SHP77 treated with DMSO at 0.1 percent for 48 hours (cell line): ENCODE measurements at places on chromosomes 3 and 15.

- peak; percentile 61 for DNase-seq
Measured at GRCh38 chr3:89108291-89108550, 800 bp downstream of the EPHA3 start.

DNA sequence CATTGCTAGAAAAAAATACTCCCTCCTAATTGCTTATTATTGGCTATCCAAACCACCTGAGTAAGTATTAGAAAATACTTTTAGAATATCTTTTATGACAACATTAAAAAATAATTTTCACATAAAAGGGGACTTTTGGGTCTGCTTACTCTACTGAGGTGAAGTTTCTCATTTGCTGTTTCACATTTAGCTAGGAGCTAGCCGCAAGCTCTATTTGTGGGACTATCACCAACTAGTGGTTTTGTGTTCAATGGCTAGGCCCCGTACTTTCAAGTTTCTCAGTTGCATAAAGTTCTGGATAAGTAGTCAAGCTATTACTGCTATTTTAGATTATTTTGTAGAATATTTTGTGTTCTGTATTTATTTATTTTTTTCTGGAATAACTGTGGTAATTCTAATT is 244.2 kb upstream of the SLITRK3 start:
- DNase-seq, result no peak

DNA sequence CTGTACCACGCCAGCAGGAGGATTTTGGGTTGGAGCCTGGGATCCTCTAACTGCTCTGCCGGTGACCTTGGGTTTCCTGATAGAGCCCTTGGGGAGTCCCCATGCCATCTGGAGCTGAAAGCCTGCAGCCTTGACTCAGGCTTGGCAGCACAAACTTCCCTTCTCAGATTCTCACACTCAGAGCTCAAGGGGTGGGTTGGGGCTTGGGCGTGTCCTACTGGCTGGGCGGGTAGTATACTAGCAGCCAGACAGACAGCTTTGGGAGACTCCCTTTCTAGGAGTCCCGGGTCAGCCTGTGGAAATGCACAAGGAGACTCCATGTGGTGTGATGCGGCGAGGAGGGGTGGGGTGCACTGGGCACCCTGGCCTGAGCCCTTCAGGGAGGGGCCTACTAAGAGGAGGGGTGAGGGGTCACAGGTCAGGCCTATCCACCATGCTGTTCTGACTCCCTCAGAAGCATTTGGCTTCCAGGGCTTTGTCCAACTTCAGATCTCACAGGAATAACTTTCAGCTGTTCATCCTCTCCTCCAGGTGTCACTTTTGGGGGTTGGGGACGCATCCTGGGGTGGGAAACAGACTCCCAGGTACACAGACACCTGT is 21.6 kb upstream of the PLXNA1 start:
- DNase-seq, result no peak

DNA sequence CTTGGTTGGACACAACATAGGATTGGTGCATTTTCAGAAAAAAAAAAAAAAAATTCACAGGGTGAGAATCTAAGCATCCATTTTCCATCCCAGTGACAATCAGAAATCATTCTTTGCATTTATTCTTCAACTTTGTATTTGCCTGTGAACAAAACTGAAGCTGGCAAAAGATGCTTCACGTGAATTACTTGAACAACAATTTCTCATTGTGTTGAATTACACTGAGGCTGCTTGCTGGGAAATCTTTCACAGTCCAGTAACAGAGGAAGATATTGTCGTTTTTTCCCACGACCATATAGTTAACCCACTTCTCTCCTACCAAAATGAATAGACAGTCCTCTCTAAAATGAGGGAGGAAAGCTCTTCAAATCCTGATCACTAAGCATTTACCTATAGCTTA is 4.3 kb upstream of the SLCO3A1 start:
- no peak for DNase-seq

- DNase-seq, result no peak
Measured at GRCh38 chr3:72582211-72582878, 265.9 kb downstream of the SHQ1 start.

- DNase-seq, result no peak
Measured at GRCh38 chr15:76865548-76865991, 39.6 kb downstream of the SCAPER start.

DNA sequence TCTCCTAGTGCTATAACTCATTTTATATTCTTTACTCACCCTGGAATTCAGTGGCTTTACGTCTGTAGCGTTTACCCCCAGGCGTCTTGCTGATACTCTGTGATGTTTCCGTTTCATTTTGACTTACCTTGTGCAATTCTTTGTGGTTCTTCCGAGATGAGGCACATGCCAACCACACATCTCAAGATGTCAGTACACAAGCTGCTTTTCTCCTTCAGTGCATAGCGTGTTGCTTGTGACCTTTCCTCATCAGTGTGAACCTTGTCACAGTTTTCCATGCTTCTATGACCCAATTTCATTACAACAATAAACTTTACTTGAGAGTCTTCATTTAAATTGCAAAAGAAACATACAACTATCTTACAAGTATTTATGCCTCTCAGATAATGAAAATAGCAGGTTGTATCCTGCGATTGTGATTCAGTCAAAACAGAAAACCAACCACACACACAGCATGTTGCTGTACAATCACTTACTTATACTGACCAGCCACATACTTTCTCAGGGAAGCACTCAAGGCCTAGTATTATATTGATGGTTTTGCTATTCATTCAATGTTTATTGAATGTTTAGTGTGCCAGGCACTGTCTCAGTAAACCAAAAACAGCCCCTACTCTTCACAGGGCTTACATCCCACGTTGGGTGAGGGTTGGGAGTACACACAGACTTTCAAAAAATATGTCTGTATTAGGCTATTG is 4.6 kb upstream of the TBL1XR1 start:
- no peak for DNase-seq

DNA sequence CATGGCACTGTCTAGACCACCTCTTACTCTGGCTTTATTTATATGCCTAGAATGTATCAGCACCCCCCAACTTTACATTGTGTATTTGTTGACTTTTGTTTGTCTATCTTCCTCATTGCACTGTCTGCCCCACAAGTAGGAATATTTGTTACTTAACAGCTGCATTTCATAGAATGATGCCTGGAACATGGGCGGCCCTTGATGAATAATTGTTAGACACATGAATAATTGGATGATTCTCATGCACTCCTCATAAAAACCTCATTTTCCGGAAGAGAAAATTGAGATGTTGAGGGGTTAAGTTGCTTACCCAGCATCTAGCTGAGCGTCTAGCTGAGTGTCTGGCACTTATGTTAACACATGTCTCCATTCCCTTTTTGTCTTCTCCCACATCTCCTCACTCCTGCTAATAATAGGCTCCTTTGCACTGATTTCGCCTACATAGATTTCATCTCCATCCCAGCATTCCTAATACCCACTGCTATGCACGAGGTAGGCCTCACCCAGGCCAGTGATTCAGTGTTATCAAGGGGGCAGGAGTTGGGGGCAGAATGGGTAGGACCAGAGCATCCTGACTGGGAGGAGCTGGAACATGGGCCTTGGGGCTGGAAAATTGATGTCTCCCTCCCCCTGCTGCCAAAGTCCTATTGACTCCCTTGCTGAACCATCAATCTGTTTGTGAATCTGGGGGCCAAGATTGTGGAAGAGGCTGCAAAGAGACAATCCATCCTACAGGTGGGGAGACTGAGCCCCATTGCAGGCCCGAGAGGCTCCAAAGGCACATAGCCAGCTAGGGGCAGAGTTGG is 7.8 kb upstream of the WNT7A start:
- no peak for DNase-seq

- no peak for DNase-seq
Measured at GRCh38 chr3:190696777-190697501, 165.6 kb downstream of the GMNC start.
